Stimulated activated CD8-positive, alpha-beta memory T cell treated with anti-CD3 and anti-CD28 coated beads, Interleukin-2, amount 100 ng/mL, for 1 hour (primary cell): ENCODE measurements at places on chromosomes 7 and 10.

DNA sequence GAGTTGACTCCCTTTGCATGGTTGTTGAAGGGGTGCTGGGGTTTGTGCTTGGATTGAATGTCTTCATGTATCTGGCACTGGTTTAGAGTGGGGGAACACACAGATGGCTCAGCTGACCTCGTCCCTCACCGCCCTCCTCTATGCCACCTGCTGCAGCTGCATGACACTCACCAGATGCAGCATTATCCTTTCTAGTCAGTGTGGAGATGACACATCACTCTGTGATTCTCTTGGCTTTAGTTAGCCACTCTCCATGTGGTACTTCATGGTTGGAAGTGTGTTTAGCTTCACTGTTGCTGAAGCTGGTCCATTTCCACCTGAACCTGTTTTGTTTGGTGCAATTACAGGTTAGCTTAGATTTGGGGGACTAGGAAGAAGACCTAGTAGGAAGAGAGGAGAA, 56.3 kb upstream of the BMPER start:
- no peak for DNase-seq

GRCh38 chr10:131174651-131175540, 136.6 kb downstream of the TCERG1L start:
- no peak for DNase-seq

GRCh38 chr7:33336820-33337219, 207.5 kb downstream of the BBS9 start:
- DNase-seq: no peak

GRCh38 chr7:132773527-132773956, 197.3 kb upstream of the PLXNA4 start:
- DNase-seq: no peak

- DNase-seq: no peak
These were observed 21.2 kb downstream of the PRXL2A start for GRCh38 chr10:80429521-80429973.

DNA sequence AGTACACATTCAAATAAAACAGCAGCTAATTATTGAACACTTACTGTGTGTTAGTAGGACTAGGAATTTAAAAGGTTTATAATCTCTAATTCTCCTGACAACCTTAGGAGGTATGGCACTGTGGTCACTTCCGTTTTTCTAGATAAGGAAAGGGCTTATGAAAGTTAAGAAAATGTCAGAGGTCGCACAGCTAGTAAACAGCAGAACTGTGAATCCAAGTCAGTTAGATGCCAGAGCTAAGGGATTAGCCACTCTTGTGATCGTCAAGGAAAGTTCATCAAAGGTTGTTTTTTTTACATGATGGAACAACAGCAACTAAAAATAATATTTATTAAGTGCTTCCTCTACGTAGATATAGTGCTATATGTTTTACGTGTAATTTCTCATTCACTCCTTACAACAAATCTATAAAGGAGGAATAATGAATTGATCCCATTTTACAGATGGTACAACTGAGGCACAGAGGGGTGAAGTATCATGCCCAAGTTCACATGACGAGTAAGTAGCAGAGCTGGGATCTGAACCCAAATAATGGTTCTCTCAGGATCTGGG, 84.9 kb downstream of the NAMPT start:
- DNase-seq: no peak
